Stimulated activated CD4-positive, alpha-beta T cell treated with anti-CD3 and anti-CD28 coated beads, TNF-alpha, amount 100 ng/mL, for 4 hours (primary cell): ENCODE measurements at places on chromosomes 2 and 18.

GRCh38 chr18:48136051-48136826 is 205.8 kb upstream of the SMAD2 start:
- no peak for DNase-seq

DNA sequence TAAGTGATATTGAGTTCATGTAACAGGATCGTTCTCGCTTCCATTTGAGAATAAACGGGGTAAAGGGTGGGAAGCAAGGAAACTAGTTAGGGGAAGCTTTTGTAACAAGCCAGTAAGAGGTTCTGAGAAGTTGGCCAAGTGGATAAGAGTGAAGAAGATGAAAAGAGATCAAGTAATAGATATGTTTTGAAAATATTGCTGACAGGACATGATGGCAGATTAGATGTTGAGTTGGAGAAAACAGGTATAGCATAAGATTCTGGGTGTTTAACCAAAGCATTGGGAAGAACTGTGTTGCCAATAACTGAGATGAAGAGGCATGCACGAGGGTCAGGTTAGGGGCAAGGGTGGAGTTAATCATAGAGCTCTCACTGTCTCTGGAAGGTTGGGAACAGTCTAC is 330.0 kb upstream of the LRRTM1 start:
- DNase-seq: no peak

- no peak for DNase-seq
Observed at GRCh38 chr2:105417857-105418436, 19.1 kb upstream of the FHL2 start.

- no peak for DNase-seq
Observed at GRCh38 chr2:175251425-175252041, 70.0 kb upstream of the ATP5MC3 start.

DNA sequence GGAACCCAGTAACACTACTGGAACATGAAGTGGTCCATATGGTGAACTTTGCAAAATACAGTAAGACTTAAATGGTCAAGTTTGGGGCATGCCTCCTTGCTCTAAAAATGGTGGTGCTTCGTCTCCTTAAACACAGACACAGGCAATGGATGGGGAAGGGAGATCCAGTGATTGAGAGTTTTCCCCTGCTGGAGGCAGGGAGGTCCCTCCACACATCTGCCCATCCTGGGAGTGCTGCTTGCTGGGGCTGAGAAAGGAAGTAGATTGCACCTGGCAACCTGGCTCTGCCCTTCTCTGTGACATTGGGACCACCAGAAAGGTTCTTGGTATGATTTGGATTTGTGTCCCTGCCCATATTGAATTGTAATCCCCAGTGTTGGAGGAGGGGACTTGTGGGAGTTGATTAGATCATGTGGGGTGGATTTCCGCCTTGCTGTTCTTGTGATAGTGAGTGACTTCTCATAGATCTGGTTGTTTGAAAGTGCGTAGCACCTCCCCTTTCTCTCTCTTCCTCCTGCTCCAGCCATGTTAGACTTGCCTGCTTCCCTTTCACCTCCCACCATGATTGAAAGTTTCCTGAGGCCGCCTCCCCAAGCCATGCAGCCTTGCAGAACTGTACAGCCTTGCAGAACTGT is 35.4 kb upstream of the SKOR2 start:
- no peak for DNase-seq

- no peak for DNase-seq
Observed at GRCh38 chr2:46451131-46451711, 28.1 kb upstream of the TMEM247 start.

DNA sequence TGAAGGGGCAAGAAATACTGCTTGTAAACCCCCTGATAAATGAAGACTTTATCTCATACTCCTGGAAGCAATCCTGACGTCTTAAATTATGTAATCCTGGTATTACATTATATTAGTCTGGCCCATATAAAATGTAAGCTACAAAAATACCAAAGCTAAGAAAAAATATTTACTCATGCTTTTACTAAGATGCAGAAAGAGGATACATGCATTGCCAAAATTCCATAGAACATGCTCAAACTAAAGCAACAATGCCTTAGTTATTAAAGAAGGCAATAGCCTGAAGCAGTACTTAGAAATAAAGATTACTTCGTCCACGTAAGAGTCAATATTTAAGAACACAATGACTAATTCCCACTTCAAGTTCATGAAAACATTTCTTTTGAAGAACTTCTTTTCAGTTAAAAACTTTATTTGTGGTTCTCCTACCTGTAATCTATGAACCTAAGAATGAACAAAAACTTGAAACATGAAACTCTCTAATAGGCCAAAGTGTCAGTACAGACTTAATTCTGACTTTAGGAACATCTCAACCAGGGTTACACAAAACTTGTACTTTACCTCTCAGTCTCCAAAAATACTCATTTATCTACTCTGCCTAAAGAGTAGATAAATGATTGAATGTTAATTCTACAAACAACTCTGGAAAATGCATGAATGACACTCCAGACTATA is 117.3 kb downstream of the THADA start:
- DNase-seq: no peak

- DNase-seq: no peak
Observed at GRCh38 chr2:10911291-10912075, at the start of gene KCNF1. KCNF1 (plus strand) TSS chr2:10911934; CDS start chr2:10912427, 493 bp downstream.

GRCh38 chr2:67782443-67782842 is 280.4 kb downstream of the C1D start:
- no peak for DNase-seq

- no peak for DNase-seq
Observed at GRCh38 chr2:209314653-209315052, 109.2 kb upstream of the MAP2 start.

DNA sequence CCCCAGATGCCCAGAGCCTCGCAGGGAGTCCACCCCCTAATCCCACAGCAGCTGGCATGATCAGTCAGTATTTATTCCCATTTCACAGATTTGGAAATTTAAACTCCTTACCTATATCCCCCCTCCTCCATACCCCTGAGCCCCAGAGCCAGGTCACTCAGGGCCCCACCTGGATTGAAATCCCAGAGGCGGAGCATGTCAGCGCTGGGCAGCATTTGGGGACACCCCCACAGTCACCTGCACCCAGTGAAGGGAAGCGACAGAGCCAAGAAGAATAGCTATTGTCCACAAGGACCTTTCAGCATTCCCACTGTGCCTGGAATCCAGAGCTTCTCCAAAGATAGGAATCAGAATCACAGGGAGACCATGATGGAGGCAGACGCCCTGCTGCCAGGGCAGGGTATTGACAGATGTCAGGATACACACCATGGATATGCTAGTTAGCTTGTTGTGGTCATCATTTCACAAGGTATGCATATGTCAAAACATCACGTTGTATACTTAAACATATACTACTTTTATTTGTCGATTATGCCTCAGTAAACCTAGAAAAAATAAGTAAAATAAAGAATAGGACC is 968 bp upstream of the ASTL start:
- DNase-seq: no peak

DNA sequence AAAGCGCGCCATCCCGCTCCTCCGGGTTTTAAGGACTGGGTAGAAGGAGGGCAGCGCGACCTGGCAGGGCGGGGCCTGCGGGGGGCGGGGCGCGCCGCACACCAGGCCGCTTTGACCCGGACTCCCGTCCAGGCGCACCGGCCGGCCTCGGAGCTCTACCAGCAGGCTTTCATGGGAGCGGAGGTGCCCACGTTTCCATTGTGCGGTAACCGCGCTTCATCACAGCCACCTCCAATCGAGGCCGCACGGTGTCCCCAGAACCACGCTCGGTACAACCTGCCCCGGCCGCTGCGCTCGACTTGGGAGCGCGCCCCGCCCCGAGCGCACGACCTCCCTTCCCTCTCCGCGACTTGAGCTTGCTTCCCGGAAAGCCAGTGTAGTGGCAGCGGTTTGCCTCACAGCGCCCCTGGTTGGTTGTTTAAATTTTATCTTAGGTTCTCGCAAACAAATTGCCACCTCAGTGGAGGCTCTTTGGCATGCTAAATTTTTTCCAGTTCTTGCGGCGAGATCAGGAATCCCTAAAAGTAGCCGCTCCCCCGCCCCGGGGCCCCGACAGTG is 280 bp upstream of the CYP1B1 start:
- DNase-seq: no peak

- no peak for DNase-seq
Observed at GRCh38 chr2:1415501-1415900, 2.2 kb downstream of the TPO start.

- DNase-seq: no peak
Observed at GRCh38 chr2:205685314-205686055, 3.2 kb downstream of the NRP2 start.

GRCh38 chr2:136297312-136297711 is 179.4 kb upstream of the CXCR4 start:
- DNase-seq: no peak

DNA sequence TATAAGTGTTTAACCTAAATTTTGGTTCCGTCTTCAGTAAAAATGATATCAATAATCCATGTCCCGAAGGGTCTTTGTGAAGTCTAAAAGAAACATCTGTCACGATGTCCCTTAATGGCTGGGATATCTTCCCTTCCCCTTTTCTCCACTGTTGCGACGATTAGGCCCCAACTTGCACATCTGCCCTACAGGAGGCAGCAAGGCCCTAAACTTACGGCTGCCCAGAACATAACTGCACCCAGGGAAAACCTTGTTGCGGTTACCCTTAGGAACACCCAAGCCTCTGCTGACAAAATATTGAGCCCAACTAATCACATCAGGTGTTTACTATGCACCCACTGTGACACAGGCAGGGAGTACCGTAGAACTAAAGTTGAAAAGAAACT is 1.3 kb upstream of the SMAD2 start:
- no peak for DNase-seq

- DNase-seq: no peak
Observed at GRCh38 chr2:231287696-231288095, 89.3 kb downstream of the ARMC9 start.

DNA sequence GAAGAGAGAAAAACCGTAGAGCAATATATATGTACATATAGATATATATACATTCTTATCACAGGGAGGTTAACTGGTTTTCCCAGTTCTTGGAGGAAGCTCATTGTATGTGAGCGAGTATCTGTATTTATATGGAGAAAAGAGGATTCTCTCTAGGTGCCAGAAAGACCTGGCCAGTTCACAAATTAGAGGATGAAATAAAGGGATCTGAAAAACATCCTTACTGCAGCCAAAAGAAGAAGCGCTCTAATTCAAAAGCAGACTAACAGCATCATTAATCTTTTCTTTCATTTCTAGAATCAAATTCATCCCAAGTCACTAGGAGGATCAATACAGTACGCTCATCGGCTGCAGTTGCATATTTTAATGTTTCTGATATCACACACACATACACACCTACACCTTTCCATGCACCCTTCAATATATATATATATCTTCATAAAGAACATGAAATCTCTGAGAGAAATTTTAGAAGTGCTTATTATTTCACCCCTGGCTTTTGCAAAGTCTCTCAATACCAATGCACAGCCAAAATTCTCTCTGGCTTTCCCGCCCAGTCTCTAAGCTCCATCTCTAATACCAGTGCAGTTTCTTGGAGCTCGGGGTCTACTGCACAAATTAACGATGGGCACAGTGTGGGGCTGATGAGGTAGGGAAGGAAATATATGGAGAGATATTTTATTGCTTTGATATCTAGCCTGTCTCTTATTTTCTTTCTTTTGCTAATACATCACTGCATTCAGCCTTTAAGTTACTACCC is 731 bp downstream of the NRXN1 start:
- DNase-seq: no peak

- DNase-seq: no peak
Observed at GRCh38 chr2:149601141-149601796, 13.7 kb upstream of the MMADHC start.

GRCh38 chr18:62045316-62045715 is 141.5 kb downstream of the PIGN start:
- no peak for DNase-seq

GRCh38 chr2:69022548-69022947 is 9.6 kb downstream of the ANTXR1 start:
- no peak for DNase-seq

DNA sequence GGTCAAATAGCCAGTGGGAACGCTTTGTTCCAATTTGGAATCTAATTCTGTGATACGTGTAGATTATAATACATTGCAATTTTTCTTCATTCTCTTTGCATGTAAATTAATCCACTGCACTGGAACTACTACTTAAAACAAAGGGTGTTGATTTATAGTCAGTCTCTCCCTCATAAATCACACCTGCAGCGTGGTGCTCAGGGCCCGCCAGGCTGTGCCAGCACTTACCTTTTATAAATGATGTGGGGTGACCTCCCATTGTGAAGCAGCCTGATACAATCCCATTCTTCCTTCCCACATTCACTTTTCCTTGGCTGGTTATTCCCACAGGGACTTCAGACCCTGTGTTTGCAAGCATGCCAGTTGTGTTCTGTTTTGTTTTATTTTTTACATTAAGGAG is 302.3 kb upstream of the ID2 start:
- no peak for DNase-seq

GRCh38 chr2:100806550-100806949 is 13.4 kb upstream of the NPAS2 start:
- no peak for DNase-seq

DNA sequence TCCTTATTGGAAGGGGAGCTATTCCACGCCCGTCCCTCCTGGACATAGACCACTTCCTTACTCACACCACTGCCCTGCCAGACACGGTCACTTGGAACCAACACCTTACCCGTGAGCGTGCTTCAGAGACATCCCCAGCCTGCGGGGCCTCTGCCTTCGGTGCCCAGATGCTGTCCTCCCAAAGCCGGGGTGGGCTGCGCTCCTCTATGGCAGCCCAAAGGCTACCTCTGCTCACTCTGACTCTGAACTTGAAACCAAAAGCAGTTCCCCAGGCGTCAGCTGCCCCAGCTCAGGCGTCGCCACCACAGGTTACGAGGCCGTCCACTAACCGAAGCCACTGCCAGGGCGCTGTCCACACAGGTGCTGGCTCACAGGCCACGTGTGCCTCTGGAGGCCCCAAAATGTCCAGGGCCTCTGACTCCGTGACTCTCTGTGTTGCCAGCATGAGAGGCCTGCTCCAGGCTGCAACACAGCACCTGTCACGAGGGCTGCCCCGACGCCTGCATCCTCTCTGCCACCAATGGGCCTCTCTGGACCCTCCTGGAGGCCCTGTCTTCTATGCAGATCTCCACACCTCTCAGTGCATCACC is 23.8 kb downstream of the HDAC4 start:
- DNase-seq: no peak

DNA sequence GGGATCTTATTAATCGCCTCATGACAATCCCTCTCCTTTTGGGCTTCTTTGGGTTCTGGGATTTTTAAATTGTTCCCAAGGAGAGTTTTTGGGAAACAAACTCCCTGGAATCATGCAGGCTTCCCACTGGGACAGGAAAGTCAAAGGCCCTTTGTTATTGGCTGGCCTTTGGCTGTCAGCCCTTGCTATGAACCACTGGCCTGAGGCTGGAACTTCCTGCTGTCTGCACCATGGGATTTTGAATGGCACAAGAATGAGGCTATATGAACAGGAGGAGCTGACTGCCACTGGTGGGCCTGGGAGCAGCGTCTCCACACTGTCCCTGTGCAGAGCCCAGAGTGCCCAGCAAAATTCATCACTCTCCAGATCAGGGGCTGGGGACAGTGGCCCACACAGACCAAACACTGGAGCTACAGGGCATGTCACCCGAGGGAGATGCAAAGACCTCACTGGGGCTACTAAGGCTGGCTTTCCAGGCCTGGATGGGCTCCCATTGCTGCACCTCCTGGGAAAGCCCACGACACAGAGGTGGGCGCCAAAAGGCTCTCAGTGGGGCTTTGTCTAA is 35.7 kb downstream of the STEAP3 start:
- no peak for DNase-seq
